ENCODE measurements at places on chromosomes 13 and 19.

- peak; percentile 8 for DNase-seq
Observed at GRCh38 chr19:39479916-39480315, 722 bp upstream of the TIMM50 start.

- no peak for DNase-seq
Observed at GRCh38 chr13:112734696-112735547, 45.1 kb downstream of the ATP11A start.

DNA sequence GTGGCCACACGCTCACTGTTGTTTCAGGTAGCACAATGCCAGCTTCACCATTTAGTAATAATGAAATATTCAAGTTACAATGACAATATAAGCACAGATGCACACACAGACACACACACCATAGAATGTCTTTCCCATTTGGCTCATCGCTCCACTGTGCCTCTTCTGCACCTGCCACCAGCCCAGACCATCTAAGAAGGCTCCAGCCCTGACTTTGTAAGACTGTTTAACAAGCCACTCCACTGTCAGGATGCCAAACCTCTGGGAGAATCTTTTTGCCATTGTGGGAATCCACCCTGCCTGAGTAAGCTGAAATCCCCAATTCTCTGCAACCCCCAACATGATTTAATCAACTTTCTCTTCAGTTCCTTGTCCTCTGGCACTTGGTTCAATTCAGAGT, 60.6 kb downstream of the LHFPL6 start:
- DNase-seq: no peak

DNA sequence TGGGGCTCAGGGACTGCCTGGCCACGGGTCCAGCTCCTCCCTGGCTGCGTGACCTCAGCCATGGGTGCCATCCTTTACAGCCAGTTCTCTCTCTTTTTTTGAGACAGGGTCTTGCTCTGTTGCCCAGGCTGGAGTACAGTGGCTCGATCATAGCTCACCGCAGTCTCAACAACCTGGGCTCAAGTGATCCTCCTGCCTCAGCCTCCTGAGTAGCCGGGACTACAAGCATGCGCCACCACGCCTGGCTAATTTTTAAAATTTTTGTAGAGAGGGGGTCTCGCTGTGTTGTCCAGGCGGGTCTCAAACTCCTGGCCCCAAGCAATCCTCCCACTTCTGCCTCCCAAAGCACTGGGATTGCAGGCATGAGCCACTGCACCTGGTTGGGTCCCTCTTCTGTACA, 75.4 kb downstream of the PTPRS start:
- DNase-seq: no peak

GRCh38 chr19:21164541-21164940, 22.7 kb downstream of the ZNF431 start:
- DNase-seq: no peak

DNA sequence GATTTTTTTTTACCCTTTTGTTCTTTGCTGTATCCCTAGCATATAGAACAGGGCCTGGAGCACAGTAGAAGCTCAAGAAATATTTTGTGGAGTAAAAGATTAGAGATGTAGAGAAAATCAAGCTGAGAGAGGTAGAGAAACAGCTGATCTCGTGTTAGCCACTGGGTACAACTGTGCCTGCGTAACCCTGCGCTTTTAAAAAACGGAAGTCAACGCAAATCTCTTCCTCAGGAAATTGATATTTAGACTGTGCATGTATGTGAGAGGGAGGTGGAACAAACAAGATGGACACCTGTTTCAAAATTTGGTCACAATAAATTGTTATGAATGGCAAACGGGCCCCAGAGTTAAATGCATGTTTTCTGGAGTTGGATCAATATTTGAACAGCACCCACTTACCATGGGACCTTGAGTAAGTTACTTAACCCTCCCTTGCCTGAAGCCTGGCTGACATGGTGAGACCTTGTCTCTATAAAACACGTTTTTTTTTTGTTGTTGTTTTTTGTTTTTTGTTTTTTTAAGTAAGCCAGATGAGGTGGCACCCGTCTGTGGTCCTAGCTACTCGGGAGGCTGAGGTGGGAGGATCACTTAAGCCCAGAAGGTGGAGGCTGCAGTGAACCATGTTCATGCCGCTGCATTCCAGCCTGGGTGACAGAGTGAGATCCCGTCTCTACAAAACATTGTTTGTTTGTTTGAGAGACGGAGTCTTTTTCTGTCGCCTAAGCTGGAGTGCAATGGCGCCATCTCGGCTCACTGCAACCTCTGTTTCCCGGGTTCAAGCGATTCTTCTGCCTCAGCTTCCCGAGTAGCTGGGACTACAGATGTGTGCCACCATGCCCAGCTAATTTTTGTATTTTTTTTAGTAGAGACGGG, 3.3 kb upstream of the EPOR start:
- no peak for DNase-seq

GRCh38 chr19:4722671-4723594, 709 bp downstream of the DPP9 start:
- DNase-seq: peak; percentile 61

- no peak for DNase-seq
Observed at GRCh38 chr13:40255551-40255950, 410.9 kb downstream of the FOXO1 start.

DNA sequence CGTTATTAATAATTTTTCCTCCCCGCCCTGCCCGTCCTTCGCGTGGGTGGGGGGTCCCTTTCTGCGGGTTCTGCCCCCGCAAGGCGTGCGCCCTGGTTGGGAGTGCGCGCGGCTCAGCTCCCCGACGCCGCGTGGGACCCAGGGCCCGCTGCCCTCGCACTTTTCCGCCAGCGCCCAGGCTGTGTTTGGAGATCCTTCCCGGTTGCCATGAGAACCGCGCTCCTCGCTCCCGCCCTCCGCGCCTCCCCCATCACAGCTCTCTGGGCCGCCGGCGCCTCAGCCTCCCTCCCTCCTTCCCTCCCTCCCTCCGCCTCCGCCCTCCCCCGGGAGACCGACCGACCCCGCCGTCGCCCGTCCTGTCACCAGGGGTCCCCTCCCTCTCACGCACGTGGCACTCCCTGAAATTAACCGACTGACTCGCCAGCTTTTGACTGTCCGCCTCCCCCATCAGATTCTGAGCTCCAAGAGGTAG, 2.4 kb upstream of the SSBP4 start:
- DNase-seq: no peak

DNA sequence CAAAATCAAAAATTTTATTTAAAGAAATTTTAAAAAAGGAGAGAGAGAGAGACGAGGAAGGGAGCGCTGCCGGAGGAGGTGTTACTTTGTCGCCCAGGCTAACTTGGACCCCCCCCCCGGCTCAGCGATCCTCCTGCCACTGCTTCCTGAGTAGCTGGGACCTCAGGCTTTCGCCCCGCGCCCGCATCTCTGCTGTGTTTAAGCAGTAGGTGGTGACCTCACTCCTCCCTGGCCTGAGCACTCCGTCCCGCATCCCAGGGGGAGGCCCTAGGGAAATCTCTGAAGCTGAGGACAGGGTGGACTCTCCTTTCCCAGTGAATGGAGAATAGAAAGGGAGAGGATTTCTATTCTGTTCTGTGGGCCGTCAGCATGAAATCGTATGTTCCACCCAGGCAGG, 485 bp upstream of the ZNF845 start:
- DNase-seq: no peak

DNA sequence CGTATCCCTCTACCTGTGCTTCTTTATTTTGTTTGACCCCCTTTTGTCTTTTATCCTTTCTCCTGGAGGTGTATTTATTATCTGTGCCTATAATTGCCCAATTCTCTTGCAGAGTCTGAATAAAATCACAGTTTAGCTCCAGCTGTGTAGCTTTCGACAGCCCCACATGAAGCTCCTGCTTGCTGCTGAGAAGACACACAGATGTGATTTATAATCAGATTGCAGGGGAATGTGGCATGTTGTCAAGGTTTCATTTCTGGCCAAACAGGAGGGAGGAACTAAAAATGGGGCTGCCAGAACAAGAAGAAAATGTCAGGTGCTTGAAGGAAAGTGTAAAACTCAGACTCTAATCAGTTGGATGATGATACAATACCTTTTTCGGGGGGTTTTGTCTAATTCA, 22.7 kb downstream of the CCNA1 start:
- DNase-seq: no peak

Measured in bronchial epithelial cell (primary cell).